Lung (tissue), 17 donors: ENCODE measurements at places on chromosomes 4 and X. TPM values are rescaled to one million over a fixed set of nuclear protein-coding genes. Genes with fewer than 3 reads are reported as not detected.

- no peak for DNase-seq
These were observed 9.7 kb upstream of the PLAC8 start for GRCh38 chr4:83124111-83124780.

DNA sequence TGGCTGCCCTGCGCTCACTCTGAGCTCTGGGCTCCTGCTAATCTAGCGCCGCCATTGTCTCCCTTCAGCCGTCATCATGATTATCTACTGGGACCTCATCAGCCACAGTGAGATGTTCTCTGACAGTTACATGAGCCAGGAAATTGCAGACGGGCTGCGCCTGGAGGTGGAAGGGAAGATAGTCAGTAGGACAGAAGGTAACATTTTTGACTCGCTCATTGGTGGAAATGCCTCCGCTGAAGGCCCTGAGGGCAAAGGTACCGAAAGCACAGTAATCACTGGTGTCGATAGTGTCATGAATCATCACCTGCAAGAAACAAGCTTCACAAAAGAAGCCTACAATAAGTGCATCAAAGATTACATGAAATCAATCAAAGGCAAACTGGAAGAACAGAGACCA lies 21.8 kb upstream of the PIN4 start:
- DNase-seq: no peak

- DNase-seq: no peak
These were observed 13.2 kb upstream of the SYTL5 start for GRCh38 chrX:37993176-37993575.

DNA sequence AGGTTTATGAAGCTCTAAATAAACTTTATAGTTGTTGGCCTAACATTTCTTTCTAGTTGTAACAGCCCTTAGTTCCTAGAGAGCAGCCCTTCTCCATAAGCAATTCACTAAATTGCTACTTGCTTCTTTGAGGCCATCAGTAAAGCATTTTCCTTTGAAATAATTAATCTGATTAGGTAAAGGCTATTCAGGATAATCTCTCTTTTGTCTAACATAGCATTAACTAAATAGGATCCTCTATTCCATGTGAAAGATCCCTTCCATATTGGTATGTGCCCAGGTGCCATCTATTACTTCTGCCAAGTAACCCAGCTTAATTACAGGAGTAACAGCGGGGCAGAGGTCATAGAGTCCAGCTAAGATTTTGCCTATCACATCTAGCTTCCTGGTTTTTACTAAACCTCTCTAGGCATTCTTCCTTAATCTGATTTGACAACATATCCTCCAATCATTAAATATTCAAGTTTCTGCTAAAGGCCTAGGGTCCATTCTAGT lies 1408.0 kb downstream of the PCDH18 start:
- no peak for DNase-seq

- DNase-seq: no peak
These were observed 110.1 kb upstream of the VEGFC start for GRCh38 chr4:176902710-176903323.

- DNase-seq: no peak
These were observed 419.4 kb downstream of the ADGRL3 start for GRCh38 chr4:61619528-61619927.

DNA sequence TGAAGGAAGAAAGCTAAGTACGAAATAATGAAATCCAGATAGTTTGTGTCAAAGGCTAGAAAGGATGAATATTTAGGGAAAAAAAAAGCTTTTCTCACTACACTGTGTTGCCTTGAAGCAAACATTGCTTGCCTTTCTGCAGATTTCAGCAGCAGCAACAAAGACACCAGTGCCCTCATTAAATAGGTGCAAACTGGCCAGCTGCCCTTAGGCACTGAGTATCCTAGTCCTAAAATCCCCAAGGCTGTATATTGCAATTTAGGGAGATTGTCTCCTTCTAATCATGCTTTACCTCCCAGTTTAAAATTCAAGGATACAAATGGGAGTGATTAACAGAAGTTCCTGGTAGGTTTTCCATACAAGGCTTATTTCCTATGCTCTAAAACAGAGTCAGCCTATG lies 8.6 kb upstream of the FAT4 start:
- no peak for DNase-seq

GRCh38 chr4:10354225-10354624 lies 103.0 kb downstream of the ZNF518B start:
- DNase-seq: peak; percentile 26

- no peak for DNase-seq
These were observed 68.2 kb downstream of the ARHGAP10 start for GRCh38 chr4:147799986-147800555.

Gene GRPR
- polyA plus RNA-seq: 0.06 TPM

Gene PNMA3
- polyA plus RNA-seq: 0.28 TPM

Gene F8A2
- polyA plus RNA-seq: not detected

Gene ASMT
- polyA plus RNA-seq: 0.09 TPM
